ENCODE measurements at places on chromosomes 3 and 15.
A peak's percentile ranks its signal among the peaks of the same experiment; 100 is the strongest.

DNA sequence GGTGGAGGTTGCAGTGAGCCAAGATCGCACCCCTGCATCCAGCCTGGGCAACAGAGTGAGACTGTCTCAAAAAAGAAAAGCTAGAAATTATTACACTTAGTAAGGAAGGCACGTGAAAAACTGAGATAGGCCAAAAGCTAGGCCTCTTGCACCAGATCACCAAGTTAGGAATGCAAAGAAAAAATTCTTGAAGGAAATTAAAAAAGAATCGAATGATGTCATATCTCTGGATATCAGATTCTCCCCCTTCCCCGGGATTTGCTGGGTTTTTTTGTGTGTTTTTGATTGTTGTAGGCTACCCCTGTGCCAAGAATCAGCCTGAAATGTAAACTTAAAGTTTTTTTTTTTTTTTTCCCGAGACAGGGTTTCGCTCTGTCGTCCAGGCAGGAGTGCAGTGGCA is 17.4 kb downstream of the PTPN23 start:
- DNase-seq, result no peak

DNA sequence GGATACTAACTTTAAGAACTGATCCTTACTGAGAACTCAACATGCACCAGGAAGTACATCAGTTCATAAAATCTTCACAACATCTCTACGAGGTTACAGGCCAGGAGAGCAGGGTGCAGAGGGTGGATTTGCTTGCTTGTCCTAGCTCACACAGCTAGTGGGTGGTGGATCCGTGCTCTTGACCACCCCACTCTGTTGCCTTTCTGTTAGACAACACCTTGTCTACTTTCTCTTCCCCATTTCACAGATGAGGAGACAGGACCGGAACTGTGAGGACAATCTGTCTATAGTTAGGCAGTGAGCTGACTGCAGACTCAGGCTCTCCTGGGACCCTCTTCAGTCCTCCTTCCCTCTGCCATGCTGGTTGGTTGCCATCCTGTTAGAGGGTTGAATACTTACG is 221.7 kb upstream of the TLE3 start:
- DNase-seq, result no peak

DNA sequence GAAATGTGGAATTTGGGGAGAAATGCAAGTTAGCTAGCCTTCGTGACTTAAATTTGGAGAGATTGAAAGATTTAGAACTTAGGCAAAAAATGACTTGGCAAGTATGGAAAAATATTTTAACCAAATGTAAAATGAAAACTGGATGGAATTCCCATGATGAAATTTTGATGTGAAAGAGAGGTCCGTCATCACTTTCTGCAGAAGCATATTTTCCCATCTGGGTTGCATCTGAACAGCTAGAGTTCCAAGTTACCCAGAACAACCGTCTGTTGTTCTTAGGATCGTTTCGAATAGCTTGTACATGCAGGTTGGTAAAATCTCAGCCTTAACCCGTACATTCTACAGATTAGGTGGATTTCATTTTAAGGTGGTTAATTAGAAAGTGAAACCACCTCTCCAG is 136.3 kb downstream of the GHSR start:
- DNase-seq, result no peak

DNA sequence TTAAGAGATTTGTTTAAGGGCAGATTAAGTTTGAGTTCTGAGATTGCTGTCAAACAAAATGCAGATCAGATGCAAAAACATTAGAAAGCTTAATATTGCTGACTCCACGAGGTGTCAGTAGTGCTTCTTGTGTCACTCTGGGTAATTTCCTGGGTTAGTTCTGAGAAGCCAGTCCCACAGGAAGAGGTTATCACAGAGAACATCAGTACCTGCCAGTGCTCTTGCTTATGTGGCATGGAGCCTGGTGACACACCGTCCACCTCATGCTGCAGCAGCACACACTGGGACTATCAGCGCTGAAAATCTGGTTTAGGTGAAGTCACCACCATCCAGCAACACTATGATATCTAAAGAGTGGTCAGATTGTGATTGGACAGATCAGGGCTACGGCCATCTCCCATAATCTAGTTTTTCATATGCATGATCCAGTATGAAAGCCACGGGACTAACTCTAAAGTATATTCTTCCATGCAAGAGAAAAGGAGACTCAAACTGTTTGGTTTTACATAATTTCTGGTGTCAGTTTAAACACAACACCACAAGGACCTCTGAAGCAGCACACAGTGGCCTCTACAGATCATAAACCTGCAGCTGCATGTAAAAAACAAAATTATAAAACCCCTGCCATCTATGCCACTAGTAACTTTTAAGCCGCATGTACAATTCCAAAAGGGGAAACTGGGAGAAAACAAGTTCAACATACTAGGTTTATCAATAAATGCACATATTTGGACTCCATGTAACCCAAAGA is 36.1 kb upstream of the MYO5C start:
- no peak for DNase-seq

- DNase-seq, result no peak
Observed at GRCh38 chr3:18649666-18650363, 224.7 kb upstream of the SATB1 start.

GRCh38 chr3:193130576-193130975 is 110.4 kb upstream of the PLAAT1 start:
- DNase-seq, result no peak

DNA sequence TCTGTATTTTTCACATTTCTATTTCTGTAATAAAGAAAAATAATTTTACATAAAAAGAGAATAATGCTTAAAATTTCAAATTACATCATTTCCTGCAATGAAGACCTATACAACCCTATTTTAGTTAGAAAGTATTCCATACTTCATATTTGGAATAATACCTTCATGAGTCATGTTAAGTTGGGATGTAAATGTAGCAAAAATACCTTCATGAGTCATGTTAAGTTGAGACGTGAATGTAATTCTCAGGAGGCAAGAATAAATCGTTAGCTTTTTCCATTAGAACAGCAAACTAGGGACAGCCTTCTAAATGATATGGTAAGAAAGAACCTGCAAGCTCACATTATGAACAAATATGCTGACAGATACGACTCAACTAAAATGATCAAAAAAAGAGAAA is 91.9 kb downstream of the NAALADL2 start:
- no peak for DNase-seq

DNA sequence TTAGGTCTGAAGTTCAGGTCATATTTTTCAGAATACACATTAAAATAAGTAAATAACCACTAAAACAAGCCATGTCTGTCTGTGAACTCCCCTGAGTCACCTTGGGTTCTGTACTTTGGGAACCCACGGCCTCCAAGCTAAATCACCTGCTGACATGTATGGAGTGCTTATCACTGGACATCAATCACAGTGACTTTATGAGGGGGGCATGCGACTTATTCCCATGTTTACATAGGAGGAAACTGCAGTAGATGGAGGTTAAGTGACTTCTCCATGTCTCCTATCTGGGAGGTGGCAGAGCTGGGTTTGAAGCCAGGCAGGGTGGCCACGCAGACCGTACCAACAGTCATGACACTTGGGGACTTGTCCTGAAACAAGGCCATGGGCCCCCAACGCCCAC is 8.1 kb downstream of the ITIH4 start:
- DNase-seq, result no peak

DNA sequence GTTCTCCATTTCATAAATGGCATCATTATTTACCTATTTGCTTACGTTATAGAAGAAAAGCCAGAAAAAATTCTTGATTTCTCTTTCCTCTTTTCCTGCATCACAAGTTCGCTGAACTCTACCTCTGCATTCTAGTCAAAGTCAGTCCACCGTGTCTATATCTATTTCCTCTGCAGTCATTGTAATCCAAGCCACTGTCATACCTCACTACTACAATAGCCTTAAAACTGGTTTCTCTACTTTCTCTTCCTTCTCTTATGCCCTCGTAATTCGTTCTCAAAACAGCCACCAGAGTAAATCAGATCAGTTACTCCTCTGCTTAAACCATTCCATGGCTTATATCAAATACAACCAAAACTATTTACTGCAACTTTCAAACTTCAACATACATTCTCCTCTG is 13.4 kb upstream of the FAM81A start:
- no peak for DNase-seq

DNA sequence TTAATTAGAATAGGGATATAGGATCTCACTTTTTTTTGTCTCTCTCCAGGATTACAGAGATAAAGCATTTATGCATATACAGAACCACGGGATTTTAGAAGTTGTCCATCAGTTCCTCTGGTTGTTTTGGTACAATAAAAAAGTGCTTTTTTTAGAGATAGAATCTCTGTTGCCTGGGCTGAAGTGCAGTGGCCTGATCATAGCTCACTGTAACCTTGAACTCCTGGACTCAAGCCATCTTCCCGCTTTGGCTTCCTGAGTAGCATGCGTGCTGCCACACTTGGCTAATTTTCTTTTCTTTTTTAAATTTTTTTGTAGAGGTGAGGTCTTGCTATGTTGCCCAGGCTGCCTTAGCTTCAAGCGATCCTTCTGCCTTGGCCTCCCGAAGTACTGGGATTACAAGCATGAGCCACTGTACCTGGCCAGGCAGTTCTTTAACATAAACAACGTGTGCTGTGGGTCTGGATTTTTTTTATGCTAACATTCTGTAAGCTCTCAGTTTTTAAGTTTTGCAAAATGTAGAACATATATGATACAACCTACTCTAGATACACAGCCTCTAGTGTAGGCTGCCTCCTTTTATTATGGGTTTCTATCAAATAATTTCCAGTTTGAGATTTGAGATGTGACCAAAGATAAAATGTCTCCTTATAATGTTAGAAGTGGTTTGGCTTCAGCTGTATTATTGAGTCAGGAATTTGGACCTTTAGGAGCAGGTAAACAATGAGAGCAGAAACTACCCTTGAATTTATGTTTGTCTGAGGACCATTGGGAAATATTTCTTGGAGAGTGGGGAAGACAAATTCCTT is 57.4 kb upstream of the ULK4 start:
- DNase-seq, result no peak

- no peak for DNase-seq
Observed at GRCh38 chr3:146425341-146425740, 44.0 kb downstream of the PLSCR2 start.

DNA sequence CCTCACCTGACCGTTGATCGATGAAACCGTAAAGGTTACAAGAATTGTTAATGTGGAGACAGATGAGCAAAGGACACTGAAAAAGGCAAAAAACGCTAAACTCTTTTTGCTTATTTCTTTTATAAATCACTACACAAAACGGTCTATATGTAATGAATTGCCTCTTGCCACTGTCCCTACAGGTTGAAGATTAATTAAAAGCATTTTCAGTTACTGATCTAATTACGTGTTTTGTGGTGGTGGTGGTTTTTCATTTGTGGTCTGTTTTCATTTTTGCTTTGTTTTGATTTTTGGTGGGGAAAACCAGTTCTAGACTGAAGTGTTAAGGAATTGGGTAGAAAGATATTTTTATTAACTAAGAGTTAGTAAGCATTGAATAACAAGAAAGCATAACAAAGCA is 299.2 kb upstream of the LRRN1 start:
- no peak for DNase-seq

- DNase-seq, result peak; percentile 5
Observed at GRCh38 chr3:42906848-42907183, 874 bp downstream of the ZNF662 start.

- no peak for DNase-seq
Observed at GRCh38 chr15:86275361-86275760, 195.7 kb downstream of the AGBL1 start.

GRCh38 chr3:4174791-4175190 is 128.4 kb upstream of the SETMAR start:
- peak; percentile 34 for DNase-seq

GRCh38 chr3:125515421-125515820 is 4.6 kb downstream of the SNX4 start:
- DNase-seq, result no peak

DNA sequence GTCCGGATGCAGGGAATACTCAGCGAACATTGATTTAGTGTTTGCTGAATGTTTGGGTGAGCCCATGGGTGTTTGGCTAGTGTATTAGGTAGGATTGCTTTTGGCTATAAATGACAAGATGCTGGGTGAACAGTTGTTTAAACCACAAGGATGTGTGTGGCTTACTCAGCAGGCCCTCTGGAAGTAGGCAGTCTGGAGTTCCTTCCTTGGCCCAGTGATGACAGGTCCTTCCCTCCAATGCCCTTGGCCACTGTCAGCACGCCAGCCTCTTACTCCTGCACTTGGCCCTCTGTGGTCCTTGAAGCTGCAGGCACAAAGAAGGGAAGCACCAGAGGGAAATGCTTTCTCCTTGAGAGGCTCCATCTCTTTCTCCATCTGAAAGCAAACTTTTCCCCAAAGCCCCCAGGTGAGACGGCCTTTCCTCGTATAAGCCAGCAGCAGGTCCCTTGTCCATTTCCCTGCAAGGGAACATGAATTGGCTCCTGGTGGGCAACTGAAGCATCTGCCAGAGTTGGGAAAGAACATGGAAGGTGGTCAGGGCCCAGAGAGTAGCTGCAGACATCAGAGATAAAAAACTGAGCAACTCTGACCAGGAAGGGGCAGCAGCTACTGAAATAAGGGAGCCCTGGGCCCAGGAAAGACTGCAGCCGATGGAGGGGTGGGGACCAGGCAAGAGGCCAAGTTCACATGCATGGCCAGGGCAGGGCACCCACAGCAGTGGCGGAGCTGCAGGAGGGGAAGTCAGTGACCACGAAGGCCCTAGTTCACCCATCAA is 105.0 kb downstream of the TPRA1 start:
- no peak for DNase-seq

DNA sequence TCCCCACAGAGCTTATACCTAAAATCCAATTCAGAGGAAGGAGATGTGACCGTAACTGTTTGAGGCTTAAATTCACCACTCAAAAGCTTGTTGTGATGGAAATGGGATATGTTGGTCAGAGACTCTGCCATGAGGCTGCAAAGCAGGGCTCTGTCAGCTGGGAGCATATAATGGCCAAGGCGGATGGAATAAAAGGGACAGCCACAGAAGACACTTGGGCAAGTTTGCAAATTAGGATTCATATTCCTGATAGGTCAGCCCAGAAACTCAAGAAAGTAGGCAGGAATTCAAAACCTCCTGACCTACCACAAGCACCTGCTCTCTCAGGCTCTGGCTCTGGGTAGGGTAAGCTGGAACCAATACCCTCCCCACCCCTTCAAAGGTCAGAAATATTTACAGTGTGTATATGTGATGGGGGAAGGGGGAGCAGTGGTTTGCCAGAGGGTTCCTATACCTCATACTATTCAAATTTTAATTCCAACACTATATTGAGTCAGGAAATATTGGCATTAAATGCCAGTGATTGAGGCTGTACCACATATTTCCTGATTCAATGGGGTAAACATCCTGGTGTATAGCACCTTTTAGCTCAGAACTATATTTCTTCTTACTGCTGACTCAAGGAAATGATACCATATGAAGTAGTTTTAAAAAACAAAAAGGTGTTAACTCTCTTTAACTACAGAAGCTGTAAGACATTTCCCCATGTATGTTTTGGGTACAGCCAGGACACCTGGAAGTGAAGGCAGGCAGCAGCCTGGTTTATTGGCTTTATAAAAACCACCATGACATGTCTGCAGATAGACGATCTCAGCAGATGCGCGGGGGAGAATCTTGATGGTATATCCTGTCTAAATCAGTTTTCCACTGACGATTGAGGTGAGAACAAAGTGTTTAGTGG is 19.2 kb downstream of the FYCO1 start:
- DNase-seq, result no peak

- no peak for DNase-seq
Observed at GRCh38 chr3:171404376-171404967, 55.7 kb downstream of the TNIK start.

GRCh38 chr3:109098079-109098644 is 19.8 kb downstream of the MORC1 start:
- DNase-seq, result peak; percentile 45

- DNase-seq, result no peak
Observed at GRCh38 chr3:140580746-140581145, 97.1 kb upstream of the TRIM42 start.
